CD4-positive, alpha-beta T cell treated with Interferon gamma for 1 hour (primary cell): ENCODE measurements at places on chromosomes 1 and 21.

DNA sequence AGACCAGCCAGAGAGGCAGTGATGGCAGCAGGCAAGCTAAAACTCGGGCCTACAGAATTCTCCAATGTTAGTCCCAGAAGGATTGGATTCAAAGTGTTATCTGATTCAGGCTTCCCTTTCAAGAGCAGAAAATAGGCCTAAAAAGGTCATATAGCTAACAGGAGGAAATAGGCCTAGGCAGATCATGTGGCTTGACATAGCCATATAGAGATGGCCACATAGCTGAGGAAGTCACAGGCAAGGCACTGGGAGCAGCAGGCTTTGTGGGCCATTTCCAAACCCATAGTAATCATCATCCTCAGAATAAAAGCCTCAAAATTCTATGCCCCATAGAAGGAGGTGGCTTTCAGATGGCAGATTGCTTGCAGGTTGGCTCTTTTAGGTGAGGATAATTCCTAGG is 29.0 kb upstream of the LMO4 start:
- no peak for DNase-seq

- no peak for DNase-seq
Observed at GRCh38 chr1:51482881-51483280, 36.2 kb downstream of the EPS15 start.

DNA sequence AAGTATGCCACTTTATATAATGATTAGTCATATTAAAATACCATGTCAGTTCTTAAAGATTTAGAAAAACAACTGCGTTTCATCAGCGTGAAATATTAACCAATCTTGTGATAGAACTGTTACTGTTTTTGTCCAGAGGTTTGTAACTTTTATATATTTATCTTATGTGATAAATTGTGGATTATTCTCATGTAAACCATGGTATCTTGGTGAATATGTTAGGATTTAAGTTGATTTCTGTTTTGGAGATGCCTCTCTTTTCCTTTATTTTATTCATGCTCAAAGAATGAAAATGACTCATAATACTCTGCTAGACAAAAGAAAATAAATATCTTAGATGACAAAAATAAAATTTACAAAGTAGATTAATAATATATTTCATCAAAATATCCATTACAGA is 88.4 kb downstream of the ADGRL4 start:
- no peak for DNase-seq

- no peak for DNase-seq
Observed at GRCh38 chr1:114177282-114177681, 23.6 kb upstream of the SYT6 start.

GRCh38 chr1:205323794-205324193 is 2.2 kb upstream of the NUAK2 start:
- DNase-seq: no peak

- no peak for DNase-seq
Observed at GRCh38 chr1:230157420-230158390, 90.7 kb downstream of the GALNT2 start.

- DNase-seq: no peak
Observed at GRCh38 chr1:159854116-159854692, 8.3 kb downstream of the VSIG8 start.

DNA sequence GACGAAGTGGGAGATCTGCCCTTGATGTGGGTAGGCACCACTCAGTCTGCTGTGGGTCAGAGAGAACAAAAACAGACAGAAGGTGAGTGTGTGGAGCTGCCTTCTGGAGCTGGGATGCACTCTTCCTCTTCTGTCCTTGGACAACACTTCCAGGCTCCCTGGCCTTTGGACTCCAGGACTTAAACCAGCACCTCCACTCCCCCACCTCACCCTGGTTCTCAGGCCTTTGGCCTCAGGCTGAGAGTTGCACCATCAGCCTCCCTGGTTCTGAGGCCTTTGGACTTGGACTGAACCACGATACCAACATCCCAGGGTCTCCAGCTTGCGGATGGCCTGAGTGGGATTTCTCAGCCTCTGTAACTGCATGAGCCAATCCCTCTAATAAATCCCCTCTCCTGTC is 68.1 kb upstream of the STUM start:
- DNase-seq: no peak

DNA sequence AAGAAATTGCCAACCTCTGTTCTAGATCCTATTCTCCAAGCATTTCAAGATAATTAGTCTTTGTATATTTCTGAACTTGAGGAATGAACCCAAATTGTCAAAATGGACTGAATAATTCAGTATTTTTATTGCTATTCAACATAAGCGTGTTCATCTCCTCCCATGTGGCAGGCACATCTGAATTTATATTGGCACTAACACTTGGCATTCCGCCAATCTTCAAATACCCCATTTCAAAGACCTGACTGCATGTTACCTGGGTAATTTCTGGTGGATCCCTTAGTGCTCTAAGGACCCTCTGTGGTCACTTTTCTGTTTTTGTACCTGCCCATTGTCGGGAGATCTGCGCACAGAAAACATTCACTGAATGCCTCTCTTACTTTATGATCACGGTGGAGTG is 66.6 kb downstream of the BACE2 start:
- DNase-seq: no peak

DNA sequence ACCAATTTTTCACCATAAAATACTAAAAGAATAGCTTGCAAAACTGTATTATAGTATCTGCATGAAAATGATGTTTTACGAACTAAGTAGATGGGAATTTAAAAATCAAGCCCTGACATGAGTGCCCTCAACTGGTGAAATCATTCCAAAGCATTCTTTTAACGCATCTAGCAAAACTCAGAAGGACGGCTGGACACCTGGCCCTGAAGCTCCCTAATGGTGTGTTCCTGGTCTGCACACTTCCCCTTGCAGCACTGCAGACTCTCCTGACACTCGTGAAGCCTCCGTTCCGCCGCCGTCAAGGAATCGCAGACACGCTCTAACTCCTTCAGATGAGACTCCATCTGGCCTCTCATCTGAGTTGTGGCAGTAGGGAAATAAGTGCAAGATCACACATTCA is 39.9 kb downstream of the ODF2L start:
- no peak for DNase-seq

GRCh38 chr1:3015269-3015635 is 6.0 kb upstream of the ACTRT2 start:
- DNase-seq: no peak

GRCh38 chr1:204495078-204495753 is 611 bp upstream of the PIK3C2B start:
- no peak for DNase-seq

- no peak for DNase-seq
Observed at GRCh38 chr1:3803905-3804626, 7.8 kb upstream of the LRRC47 start.

DNA sequence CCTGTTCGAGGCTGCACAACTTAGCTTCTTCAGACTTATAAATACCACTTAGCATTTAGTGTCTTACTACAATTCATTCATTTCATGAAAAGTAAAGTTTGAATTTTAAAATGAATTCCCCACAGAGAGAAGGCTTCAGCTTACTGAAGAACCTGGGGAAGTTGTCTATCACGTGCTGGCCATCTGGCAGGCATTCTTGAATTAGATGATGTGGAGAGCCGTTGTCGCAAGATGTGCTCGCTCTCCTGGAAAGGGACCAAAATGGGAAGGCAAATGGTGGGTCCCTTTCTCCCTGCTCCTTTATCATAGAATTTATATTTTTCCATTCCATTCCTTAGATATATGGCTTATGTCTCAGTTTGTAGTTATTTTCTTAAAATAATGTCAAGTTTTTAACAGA is 90.5 kb downstream of the CD247 start:
- no peak for DNase-seq

- DNase-seq: no peak
Observed at GRCh38 chr1:94463765-94464330, 45.7 kb downstream of the ABCD3 start.

- peak; percentile 31 for DNase-seq
Observed at GRCh38 chr1:54408147-54409066, 2.2 kb upstream of the SSBP3 start.

- DNase-seq: no peak
Observed at GRCh38 chr1:116092752-116093489, 18.3 kb upstream of the MAB21L3 start.

- DNase-seq: no peak
Observed at GRCh38 chr1:60918867-60919266, 163.5 kb upstream of the NFIA start.

- no peak for DNase-seq
Observed at GRCh38 chr1:108120163-108120562, 80.0 kb downstream of the SLC25A24 start.

DNA sequence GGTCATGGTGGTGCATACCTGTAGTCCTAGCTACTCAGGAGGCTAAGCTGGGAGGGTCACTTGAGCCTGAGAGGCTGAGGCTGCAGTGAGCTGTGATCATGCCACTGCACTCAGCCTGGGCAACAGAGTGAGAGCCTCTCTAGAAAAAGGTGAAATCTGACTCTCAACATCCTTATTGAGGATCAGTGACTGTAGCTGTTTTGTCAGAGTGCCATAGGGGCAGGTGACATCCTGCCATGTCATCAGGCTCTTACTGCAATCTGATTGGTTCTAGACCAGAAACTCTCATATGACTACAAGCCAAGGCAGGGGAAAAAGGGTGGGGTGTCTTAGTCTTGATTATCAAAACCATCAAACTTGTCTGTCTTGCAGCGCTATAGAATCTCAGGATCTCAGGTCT is 62.8 kb upstream of the NGF start:
- DNase-seq: no peak

- no peak for DNase-seq
Observed at GRCh38 chr1:53943490-53944043, 1.9 kb downstream of the IFT25 start.

DNA sequence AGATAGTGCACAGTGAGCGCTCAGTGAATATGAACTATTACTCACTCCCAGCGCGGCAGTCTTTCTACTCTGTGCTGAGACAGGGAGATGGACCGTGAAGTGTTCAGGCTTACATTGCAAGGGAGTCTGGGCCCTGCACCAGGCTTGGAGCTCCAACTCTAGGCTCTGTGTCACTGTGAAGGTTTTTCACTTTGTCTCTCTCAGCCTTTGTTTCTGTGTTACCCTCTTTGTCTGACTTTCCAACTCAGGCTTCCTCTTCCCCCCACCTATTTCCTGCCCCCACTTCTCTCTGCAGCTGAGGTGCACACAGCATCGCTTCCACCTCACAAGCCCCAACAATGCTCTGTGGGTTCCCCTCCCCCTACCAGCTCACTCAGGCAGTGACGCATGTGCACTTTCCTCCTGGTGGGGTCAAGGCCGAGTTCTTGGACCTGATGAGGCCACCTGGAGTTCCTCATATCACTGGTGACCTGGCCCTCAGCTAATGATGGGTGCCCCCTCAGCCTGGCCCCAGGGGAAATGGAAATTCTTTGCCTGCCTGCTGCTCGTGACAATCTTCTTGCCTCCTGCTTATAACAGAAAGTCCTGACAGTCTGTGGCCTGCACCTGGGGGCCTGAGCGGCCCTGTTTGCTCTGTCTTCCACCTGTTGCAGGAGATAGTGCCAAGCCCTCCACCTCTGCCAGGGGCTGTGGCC is 1.1 kb upstream of the LCK start:
- DNase-seq: peak; percentile 89

DNA sequence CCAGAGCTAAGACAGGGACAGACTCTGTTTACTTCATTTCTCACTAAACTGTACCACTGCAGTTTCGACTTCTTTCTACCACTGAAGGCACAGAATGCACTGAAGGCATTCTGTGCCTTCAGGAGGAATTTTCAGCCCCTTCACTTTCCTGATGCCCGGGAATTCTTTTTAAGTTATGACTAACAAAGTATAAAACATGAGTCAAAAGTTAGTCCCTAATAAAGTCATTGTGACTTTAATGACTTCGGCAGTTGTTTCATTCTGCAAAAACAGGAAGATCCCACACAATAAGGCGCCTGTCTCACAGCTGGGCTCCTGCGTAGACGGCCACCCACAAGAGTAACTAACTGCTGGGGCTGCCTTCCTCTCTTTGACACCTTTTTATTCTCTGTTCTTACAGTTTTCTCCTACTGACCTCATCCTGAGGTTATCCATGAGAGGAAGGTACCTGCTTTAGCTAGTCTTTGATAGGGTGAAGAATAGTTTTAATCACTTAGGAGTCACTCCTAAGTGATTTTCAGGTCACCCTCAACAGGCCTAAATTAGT is 183.9 kb upstream of the SGIP1 start:
- DNase-seq: peak; percentile 76

- no peak for DNase-seq
Observed at GRCh38 chr1:31374511-31375196, 1.8 kb upstream of the FABP3 start.

- no peak for DNase-seq
Observed at GRCh38 chr21:45727390-45727789, 83.9 kb downstream of the PCBP3 start.

DNA sequence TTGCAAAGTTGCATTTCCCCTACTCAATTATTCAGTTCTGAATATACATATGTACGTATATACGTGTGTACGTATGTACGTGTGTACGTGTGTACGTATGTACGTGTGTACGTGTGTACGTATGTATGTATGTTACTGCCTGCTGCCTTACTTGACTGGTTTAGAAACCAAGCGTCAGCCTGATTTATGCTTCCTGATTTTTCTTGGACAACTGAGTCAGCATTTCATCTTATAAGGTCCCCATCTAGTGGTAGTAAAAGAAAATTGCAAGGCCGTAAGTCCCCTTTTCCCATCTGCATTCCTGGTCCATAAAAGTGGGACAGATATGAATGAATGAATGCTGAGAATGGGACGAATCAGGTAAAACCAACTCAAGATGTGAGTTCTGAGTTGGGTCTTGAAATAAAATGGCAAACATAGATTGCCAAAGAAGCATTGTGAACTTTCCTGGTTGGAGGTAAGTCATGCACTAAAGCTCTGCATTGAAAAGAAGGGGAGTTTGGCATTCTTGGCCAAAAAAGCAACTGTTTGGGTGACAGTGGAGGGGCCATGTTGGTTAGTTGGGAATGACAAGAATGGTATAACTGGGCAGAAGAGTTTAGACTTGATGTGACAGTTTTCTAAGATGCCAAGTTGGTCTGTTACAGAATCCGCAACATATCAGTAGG is 76.4 kb upstream of the DNAH14 start:
- no peak for DNase-seq
